ENCODE measurements at places on chromosomes 11 and 22. TPM values are rescaled to one million over a fixed set of nuclear protein-coding genes. Genes with fewer than 3 reads are reported as not detected.

DNA sequence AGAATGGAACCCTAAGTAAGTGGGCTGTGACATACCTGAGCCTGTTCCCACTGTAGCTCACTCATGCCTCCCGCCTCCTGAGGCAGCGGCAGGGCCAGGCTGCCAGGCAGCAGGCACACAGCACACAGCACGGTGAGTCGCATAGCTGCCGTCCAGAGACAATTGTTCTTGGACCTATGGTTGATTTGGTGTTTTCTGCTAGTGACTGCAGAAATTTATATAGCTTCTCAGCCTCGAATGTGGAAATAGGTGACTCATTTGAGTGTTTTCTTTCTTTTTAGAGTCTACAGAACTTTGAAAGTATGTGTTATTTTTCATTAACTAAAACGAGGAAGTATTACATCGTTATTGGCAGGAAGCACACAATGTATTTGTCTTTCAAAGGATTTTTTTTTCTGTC, at the start of gene MMP7:
MMP7 (minus strand) TSS at position 190 of the 400 bp plus-strand sequence; CDS start at position 143, 47 bp downstream.
- H3K36me3 ChIP-seq = no peaks in the 10 kb centered on the region
- H3K27ac ChIP-seq = no peak within 1 kb of the TSS
- DNase-seq = peak; percentile 69
- peaks cover 6% of the 10 kb centered on the region for H3K27me3 ChIP-seq
- H3K4me3 ChIP-seq = 0 out of 2 replicates have a peak within 1 kb of the TSS, but pooled peaks have one; percentile 6
- H3K4me1 ChIP-seq = 0 out of 2 replicates have a peak, but pooled peaks cover 5% of the 10 kb centered on the region

- H3K4me1 ChIP-seq = no peaks in the 10 kb centered on the region
- peak overlapping the region; percentile 75 for H3K4me3 ChIP-seq
- H3K36me3 ChIP-seq = no peaks in the 10 kb centered on the region
- H3K27me3 ChIP-seq = no peaks in the 10 kb centered on the region
These were observed 907 bp downstream of the SLC15A3 start for GRCh38 chr11:60950933-60951605.

DNA sequence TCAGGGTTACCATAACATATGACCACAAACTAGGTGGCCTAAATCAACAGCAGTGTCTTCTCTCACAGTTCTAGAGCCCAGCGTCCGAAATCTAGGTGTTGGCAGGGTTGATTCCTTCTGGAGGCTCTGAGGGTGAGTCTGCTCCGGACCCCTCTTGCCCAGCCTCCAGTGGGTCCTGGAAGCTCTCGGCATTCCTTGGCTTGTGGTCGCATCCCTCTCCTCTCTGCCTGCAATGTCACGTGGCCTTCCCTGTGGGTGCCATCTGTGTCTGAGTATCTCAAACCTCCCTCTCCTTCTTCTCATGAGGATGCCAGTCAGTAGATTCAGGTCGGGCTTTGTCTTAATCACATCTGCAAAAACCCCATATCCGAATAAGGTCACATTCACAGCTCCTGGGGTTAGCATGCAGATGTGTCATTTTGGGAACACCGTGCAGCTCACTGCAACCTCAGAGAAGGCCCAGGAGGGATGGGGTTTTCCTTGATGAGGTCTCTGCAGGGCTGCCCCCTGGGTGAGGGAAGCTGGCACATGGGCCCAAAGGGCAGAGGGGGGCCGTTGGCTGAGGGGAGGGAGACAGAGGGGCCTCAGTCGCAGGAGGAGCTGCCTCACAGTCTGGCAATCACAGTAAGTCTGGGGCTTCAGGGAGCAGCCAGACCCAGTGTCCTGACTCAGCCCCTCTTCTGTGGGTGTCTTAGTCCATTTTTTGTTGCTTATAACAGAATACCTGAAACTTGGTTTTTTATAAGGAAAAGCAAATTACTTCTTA, 41.2 kb downstream of the PARVG start:
- no peaks in the 10 kb centered on the region for H3K36me3 ChIP-seq
- no peak overlapping the region for H3K4me3 ChIP-seq
- H3K4me1 ChIP-seq = no peaks in the 10 kb centered on the region

DNA sequence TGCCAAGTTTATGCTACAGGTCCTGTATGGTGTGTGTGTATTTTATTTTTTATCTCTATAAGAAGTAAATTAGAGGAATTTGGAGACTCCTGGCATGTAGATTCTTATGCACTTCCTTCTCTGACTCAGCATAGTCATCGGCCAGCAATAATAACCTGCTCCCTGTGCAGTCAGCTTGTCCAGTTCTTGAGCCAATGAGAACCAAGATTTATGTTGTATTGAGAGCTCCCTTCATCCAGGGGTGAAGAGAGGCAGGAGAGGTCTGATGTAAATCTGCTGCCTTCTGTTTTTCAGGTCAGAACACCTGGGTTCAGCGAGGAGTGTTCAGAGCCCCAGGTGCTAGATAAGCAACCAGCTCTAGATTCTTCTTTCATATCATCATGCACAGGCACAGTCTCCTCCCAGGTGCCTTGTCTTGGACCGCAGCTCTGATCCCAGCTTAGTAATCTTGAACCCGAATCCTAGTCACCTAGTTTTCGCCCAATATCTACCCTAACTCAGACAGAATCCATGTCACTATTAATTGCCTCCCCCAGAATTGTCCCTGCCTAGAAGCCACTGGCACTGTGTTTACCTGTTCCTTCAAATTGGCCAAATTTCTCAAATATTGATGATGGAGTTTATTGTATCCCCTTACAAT, 328.2 kb upstream of the NCAM1 start:
- no peak overlapping the region for H3K27ac ChIP-seq
- H3K27me3 ChIP-seq = peaks cover 32% of the 10 kb centered on the region
- DNase-seq = peak; percentile 19
- no peaks in the 10 kb centered on the region for H3K36me3 ChIP-seq
- H3K4me3 ChIP-seq = no peak overlapping the region
- no peaks in the 10 kb centered on the region for H3K4me1 ChIP-seq

Gene NUDT8
- polyA plus RNA-seq = 4.1 TPM

GRCh38 chr22:39348909-39349505, 784 bp upstream of the SYNGR1 start:
- no peak for DNase-seq
- no peak overlapping the region for H3K27ac ChIP-seq
- peak overlapping the region; percentile 75 for H3K4me3 ChIP-seq
- no peaks in the 10 kb centered on the region for H3K36me3 ChIP-seq

DNA sequence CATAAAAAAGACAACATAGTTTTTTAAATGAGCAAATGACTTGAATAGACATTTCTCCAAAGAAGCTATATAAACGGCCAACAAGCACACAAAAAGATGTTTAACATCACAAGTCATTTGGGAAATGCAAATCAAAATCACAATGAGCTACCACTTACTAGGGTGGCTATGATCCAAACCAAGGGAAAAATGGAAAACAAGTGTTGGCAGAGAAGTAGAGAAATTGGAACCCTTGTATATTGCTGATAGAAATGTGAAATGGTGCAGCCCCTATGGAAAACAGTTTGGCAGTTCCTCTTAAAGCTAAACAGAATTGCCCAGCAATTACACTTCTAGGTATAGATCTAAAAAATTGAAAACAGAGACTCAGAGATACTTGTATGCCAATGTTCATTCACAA, 29.0 kb downstream of the PAMR1 start:
- no peak overlapping the region for H3K4me3 ChIP-seq
- H3K4me1 ChIP-seq = peaks cover 11% of the 10 kb centered on the region
- no peak for DNase-seq

Gene IRAG1
- 4.5 TPM for polyA plus RNA-seq

Gene CELSR1
- 0.23 TPM for polyA plus RNA-seq

Gene CNIH2
- 0.50 TPM for polyA plus RNA-seq

- no peaks in the 10 kb centered on the region for H3K4me1 ChIP-seq
- no peak overlapping the region for H3K27ac ChIP-seq
- no peak overlapping the region for H3K4me3 ChIP-seq
- DNase-seq = no peak
- H3K36me3 ChIP-seq = no peaks in the 10 kb centered on the region
These were observed 74.7 kb upstream of the SHISAL1 start for GRCh38 chr22:44387486-44387885.

- H3K27me3 ChIP-seq = peaks cover 19% of the 10 kb centered on the region
- no peak overlapping the region for H3K4me3 ChIP-seq
- H3K4me1 ChIP-seq = no peaks in the 10 kb centered on the region
These were observed 5.1 kb downstream of the KDM4F start for GRCh38 chr11:95054356-95054755.

DNA sequence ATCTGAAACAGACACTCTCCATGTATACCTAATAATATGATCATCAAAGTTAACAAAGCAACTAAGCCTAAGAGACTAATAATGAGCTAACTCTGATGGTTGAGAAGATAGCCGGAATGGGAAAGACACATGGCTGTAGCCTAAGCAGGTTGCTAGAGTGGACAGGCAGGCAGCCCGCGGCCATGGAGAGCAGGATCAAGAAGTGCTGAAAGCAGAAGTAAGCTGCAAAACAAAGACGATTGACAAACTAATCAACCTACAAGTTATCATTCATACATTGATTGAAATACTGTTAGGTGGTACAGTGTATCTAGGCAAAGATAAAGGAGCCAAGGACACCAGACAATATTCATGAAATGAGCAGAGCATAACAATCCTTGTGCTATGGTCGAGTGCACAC, 29.3 kb downstream of the SLN start:
- no peak for DNase-seq
- no peak overlapping the region for H3K27ac ChIP-seq
- H3K4me1 ChIP-seq = no peaks in the 10 kb centered on the region
- H3K4me3 ChIP-seq = no peak overlapping the region
- no peaks in the 10 kb centered on the region for H3K36me3 ChIP-seq

- DNase-seq = no peak
- no peak overlapping the region for H3K4me3 ChIP-seq
- no peaks in the 10 kb centered on the region for H3K36me3 ChIP-seq
- no peaks in the 10 kb centered on the region for H3K27me3 ChIP-seq
These were observed 49.7 kb downstream of the PLEKHA7 start for GRCh38 chr11:16964501-16964900.

DNA sequence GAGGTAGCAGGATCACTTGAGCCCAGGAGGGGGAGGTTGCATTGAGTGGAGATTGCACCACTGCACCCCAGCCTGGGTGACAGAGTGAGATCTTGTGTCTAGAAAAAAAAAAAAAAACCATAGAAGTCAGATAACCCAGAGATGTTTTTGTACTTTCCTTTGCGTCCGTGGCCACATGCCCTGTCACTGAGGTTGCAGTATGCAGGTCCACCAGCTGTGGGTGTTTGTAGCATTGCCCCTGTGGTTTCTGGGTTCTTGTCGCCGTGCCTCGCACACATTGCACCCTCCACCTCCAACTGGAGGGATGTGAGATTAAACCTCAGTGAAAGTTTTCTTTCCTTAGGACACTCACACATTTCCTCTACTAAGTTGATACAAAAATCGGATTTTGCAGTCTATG, 70.3 kb downstream of the TNRC6B start:
- DNase-seq = no peak
- no peak overlapping the region for H3K4me3 ChIP-seq
- H3K27me3 ChIP-seq = no peaks in the 10 kb centered on the region
- no peak overlapping the region for H3K27ac ChIP-seq
- no peaks in the 10 kb centered on the region for H3K36me3 ChIP-seq

DNA sequence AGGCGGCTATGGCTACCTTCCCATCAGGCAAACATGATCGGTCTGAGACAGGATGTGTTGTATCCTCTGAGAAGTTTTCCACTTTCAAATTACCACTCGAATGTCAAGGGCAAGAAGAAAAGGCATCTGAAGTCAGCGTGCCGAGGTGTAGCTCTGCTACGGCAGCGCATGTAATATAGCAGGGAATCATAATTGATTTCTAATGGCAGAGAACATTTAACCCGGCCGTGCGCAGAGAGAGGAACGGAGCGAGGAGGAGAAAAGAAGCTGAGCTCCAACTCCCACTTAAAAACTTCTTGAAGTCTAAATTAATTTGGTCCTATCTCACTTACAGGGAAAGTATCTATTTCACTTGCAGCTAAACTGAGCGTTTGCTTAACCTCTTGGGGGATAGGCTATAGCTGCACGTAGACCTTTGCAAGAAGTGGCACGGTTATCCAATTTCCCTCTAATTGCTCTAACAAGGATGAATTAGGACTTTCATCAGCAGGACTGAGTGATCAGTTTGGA, 137.3 kb upstream of the KIRREL3 start:
- H3K4me1 ChIP-seq = no peaks in the 10 kb centered on the region
- H3K27me3 ChIP-seq = peaks cover 94% of the 10 kb centered on the region
- no peak for DNase-seq

GRCh38 chr11:9600166-9600565, 26.7 kb downstream of the WEE1 start:
- no peak overlapping the region for H3K27ac ChIP-seq
- no peaks in the 10 kb centered on the region for H3K27me3 ChIP-seq
- peaks cover 5% of the 10 kb centered on the region for H3K4me1 ChIP-seq
- no peaks in the 10 kb centered on the region for H3K36me3 ChIP-seq
- no peak for DNase-seq

GRCh38 chr11:118117790-118118601, 31.2 kb upstream of the SMIM35 start:
- H3K27ac ChIP-seq = no peak overlapping the region
- DNase-seq = no peak
- no peak overlapping the region for H3K4me3 ChIP-seq
- H3K36me3 ChIP-seq = no peaks in the 10 kb centered on the region
- H3K4me1 ChIP-seq = no peaks in the 10 kb centered on the region

GRCh38 chr11:31419138-31419537, 49.5 kb downstream of the DNAJC24 start:
- no peak overlapping the region for H3K27ac ChIP-seq
- no peaks in the 10 kb centered on the region for H3K27me3 ChIP-seq
- DNase-seq = no peak
- H3K36me3 ChIP-seq = no peaks in the 10 kb centered on the region

DNA sequence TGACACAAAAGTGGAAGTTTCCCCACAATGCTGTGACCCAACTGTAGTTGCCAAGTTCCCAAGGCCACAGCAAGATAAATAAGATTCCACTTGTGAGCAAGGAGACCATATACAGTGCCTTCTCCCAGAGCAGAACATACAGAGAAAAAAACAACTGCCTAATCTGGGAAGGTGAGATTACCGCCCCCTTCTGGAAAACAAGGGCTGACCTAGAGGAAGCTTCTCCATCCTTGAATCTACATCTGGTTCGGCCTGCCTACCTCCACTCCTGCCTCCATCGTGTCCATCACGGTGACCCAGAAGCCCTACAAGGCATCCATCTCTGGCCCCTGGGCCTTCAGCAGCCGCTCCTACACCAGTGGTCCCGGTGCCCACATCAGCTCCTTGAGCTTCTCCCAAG, 6.1 kb upstream of the RNASEH2C start:
- DNase-seq = no peak
- H3K4me3 ChIP-seq = no peak overlapping the region
- H3K36me3 ChIP-seq = no peaks in the 10 kb centered on the region
- H3K27me3 ChIP-seq = 0 out of 2 replicates have a peak, but pooled peaks cover 3% of the 10 kb centered on the region

Gene AQP11
- 0.80 TPM for polyA plus RNA-seq

Gene KRTAP5-2
- polyA plus RNA-seq = not detected

GRCh38 chr11:46202149-46202548, 75.3 kb upstream of the CREB3L1 start:
- DNase-seq = no peak
- H3K27me3 ChIP-seq = peaks cover 19% of the 10 kb centered on the region
- no peak overlapping the region for H3K4me3 ChIP-seq
- H3K36me3 ChIP-seq = no peaks in the 10 kb centered on the region
- H3K27ac ChIP-seq = no peak overlapping the region

Data from GM23248 (cell line).